DND-41 (cell line): ENCODE measurements at places on chromosomes 5 and 9.
A peak's percentile ranks its signal among the peaks of the same experiment; 100 is the strongest.

GRCh38 chr5:54212331-54212730 lies 98.0 kb downstream of the ARL15 start:
- H3K4me3 ChIP-seq = no peak overlapping the region
- H3K4me1 ChIP-seq = no peaks in the 10 kb centered on the region
- H3K27ac ChIP-seq = no peak overlapping the region
- H3K36me3 ChIP-seq = no peaks in the 10 kb centered on the region

DNA sequence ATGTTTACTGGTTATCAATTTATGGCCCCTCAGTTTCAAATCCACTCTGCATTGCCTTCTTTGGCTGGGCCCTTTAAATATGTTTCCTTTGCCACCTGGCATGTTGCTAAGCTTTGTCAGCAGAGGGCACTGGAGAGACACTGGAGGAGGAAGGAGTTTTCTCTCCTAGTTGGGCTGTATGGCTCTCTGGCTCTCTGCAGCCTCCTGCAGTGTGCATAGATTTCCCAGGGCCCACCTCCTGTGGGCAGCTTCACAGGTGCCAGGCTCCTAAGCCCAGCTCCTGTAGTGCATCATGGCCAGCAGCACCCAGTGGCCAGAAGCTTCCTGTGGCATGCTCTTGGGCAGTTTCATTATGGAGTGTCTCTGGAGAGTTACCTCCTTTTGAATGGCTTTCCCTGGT lies 23.3 kb downstream of the CAVIN4 start:
- H3K27me3 ChIP-seq = no peaks in the 10 kb centered on the region
- H3K4me1 ChIP-seq = no peaks in the 10 kb centered on the region
- no peaks in the 10 kb centered on the region for H3K36me3 ChIP-seq

GRCh38 chr5:43680286-43680685 lies 77.3 kb downstream of the NNT start:
- no peak for DNase-seq
- H3K4me3 ChIP-seq = no peak overlapping the region
- no peaks in the 10 kb centered on the region for H3K27me3 ChIP-seq
- H3K36me3 ChIP-seq = peaks cover 79% of the 10 kb centered on the region
- no peak overlapping the region for H3K27ac ChIP-seq
- H3K4me1 ChIP-seq = no peaks in the 10 kb centered on the region

GRCh38 chr5:76732405-76733048 lies 16.6 kb downstream of the F2R start:
- H3K4me1 ChIP-seq = no peaks in the 10 kb centered on the region
- H3K4me3 ChIP-seq = no peak overlapping the region
- no peaks in the 10 kb centered on the region for H3K36me3 ChIP-seq
- H3K27me3 ChIP-seq = no peaks in the 10 kb centered on the region

DNA sequence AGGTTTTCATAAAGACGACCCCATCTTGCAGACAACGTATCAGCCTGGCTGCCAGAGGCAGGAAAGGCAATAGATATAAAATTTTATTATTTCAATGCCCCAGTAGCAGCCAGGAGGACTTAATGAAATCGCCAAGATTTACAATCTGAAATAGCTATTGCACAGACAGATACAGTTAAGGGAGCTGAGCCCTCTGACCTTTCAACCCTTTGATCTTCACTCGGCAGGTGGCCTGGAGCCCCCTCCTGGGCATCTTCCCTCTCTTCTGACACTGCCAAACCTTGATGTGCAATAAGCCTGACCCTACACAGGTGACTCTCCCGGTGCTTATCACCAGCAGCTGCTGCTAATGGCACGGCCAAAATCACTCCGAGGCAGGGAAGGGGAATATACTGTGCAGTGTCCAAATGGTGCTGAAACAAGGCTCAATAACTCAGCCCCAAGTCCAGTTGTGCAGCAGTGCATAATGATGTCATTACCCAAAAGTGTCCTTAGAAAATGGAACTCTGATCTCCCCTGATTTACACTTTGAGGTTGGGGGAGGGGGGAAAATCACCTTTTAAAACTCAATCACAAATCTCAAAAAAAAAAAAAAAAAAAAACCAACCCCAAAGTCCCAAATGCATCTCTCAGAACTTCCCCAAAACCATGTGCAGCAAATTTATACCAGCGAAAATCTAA lies 242.0 kb downstream of the CRB2 start:
- H3K4me3 ChIP-seq = no peak overlapping the region
- no peaks in the 10 kb centered on the region for H3K4me1 ChIP-seq
- no peaks in the 10 kb centered on the region for H3K27me3 ChIP-seq
- no peak for DNase-seq
- H3K27ac ChIP-seq = no peak overlapping the region

DNA sequence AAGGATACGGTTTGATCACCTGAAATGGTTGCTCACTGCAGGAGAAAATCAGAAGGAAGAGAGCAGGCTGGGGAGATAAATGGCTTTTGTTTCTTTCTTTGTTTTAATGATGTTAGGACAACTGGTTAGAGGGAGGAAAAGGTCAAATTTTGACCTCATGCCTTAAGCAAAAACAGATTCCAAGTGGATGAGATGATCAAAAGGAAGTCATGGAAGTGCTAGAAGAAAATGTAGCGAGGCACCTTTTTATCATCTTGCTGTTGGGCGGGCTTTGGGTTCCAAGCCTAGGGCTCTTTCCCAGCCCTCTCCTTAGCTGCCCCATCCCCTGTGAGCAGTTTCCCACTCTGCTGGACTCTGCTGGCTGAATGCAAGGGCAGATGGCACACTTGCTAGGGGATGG lies 127.9 kb downstream of the ADAMTS2 start:
- no peaks in the 10 kb centered on the region for H3K36me3 ChIP-seq
- H3K27me3 ChIP-seq = no peaks in the 10 kb centered on the region
- H3K4me3 ChIP-seq = no peak overlapping the region
- H3K27ac ChIP-seq = no peak overlapping the region
- no peak for DNase-seq
- no peaks in the 10 kb centered on the region for H3K4me1 ChIP-seq

DNA sequence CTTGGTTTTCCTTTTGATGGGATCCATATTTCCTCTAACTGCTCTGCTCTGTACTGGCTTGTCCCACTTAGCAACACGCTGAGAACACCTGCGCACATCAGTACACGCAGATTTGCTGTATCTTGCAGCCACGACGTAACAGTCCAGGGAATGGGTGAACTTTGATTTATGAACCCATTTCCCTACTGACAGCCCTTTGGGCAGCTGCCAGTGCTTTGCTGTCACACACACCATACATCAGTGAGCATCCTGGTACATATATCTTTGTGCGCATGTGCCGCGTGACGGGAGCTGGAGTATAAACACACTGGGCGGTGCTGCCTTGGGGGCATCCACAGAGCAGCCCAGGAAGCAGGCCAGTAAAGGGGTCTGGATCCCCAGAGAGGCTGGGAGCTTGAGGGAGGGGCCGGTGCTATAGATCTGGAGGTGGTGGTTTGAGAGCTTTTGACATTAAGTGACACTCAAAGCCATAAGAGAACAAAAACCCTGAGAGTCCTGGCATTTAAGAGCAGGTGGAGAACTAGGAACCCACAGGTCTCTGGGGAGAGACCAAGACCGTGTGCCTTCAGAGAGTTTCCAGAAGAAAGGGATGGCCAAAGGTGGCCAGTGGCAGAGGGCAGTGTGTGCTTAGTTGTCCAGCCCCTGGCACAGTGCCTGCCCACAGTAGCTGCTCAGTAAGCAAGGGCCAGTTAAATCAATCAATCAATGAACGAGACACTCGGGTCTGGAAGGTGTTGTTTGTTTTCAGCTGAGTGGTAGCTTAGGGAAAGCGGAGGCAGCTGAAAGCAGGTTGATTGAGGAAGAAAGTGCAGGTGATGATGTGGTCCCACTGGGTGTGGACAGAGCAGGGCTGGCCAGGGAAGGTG lies 53.7 kb downstream of the LMX1B start:
- no peaks in the 10 kb centered on the region for H3K4me1 ChIP-seq
- peaks cover 5% of the 10 kb centered on the region for H3K27me3 ChIP-seq
- no peak for DNase-seq
- no peak overlapping the region for H3K4me3 ChIP-seq
- H3K27ac ChIP-seq = no peak overlapping the region
- H3K36me3 ChIP-seq = no peaks in the 10 kb centered on the region

GRCh38 chr9:93461821-93462220 lies 8.4 kb upstream of the FAM120AOS start:
- no peak overlapping the region for H3K4me3 ChIP-seq
- peak overlapping the region; percentile 93 for H3K27ac ChIP-seq
- no peaks in the 10 kb centered on the region for H3K27me3 ChIP-seq
- H3K36me3 ChIP-seq = peaks cover 12% of the 10 kb centered on the region; the same call in 1 of the 2 replicates
- DNase-seq = no peak

- no peaks in the 10 kb centered on the region for H3K4me1 ChIP-seq
- H3K27me3 ChIP-seq = no peaks in the 10 kb centered on the region
- no peak overlapping the region for H3K4me3 ChIP-seq
- DNase-seq = no peak
Measured at GRCh38 chr9:1231998-1232919, 182.1 kb downstream of the DMRT2 start.

- no peaks in the 10 kb centered on the region for H3K36me3 ChIP-seq
- no peak overlapping the region for H3K27ac ChIP-seq
- H3K27me3 ChIP-seq = no peaks in the 10 kb centered on the region
- no peak for DNase-seq
- no peak overlapping the region for H3K4me3 ChIP-seq
Measured at GRCh38 chr9:14212077-14212476, 101.9 kb downstream of the NFIB start.

DNA sequence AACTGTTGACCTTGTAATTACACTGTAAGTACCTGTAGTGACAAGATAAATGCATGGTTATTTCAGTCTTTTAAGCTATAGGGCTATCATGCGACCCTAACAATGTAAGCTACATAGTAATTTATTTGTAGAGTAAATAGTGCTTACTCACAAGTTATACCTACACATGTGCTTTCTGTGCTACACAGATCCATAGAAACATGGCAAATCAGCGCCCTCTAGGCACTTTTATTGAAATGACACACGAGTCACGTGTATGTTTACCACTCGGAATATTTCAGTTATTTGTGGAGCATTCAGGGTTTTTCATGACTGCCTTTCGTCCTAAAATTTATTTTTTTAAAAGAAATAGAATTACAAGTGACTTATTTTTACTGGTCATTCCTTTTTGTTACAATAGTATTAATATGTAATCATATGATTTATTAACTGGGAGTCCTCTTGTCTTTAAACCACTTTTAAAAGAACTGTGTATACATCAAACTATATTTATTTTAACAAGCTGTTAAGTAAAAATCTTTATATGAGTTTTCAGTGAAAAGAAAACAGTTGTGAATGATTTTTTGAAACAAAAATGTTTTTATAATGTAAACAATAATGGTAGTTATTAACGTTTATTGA lies 1242.3 kb upstream of the WWC1 start:
- no peak overlapping the region for H3K27ac ChIP-seq
- H3K4me1 ChIP-seq = no peaks in the 10 kb centered on the region
- no peak overlapping the region for H3K4me3 ChIP-seq
- H3K36me3 ChIP-seq = no peaks in the 10 kb centered on the region
- no peaks in the 10 kb centered on the region for H3K27me3 ChIP-seq

DNA sequence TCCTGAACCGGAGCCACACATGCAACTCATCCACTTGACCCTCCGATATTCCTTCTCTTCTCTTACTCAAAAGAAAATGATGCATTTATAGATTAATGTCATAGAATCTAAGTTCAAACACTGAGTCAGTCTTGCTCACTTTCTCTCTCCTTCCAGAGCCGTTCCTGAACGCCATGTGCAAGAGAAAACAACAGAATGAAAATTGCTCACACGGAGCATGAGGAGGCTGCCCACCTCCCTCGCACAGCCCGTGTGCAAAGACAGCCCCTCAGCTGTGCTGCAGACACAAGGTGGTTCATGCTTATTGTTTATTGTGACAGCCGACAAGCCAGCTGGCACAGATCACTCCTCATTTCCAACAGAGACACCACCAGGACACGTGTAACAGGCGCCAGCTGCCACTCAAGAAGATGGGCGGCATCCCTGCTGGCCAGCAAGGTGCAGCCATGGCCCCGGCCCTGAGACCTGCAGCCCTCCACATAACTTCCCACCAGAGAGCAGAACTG lies 290.8 kb downstream of the GLIS3 start:
- no peaks in the 10 kb centered on the region for H3K4me1 ChIP-seq
- no peak overlapping the region for H3K27ac ChIP-seq
- no peaks in the 10 kb centered on the region for H3K36me3 ChIP-seq
